ENCODE measurements at places on chromosomes 7 and 10. TPM values are rescaled to one million over a fixed set of nuclear protein-coding genes. Genes with fewer than 3 reads are reported as not detected.

DNA sequence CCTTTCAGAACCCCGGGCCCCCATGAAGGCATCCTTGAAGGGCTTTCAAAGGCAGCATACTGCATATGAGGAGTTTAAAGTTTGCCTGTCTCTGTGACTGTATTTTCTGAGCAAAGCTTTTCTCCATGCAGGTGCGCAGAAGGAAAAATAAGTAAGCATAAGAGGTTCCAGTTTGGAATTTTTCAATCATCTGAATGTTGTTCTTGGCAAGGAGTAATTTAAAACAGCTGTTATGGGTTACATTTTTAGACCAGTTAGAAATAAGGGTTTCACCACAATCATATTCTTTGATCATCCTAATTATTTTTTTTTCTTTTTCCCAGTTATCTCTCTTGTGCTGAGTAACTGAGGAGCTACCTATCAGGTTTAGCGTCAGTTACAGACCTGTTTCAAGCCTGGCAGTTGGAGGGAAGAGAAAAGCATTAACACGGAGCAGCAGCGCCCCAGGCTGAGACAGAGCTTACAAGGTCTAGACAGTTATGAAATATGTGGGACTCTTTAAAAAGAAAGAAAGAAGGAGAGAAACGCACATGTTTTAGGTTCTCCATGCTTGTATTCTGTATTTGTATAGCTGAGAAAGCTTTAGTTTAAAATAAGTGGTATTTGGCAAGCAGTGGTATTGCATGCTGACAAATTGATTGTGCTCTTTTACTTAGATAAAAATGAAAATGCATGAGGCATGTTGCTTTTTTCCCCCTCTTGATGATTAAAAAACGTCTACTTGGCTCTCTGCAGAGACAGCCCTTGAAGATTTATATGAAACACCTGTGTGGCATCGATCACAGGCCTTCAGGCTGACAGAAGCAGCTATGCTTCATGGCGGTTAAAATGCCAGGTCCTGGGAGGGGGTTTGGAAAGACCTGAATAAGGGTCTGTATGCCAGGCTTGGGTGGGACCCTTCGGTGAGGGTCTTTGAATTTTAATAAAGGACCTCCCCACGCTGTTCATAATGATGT, 157.6 kb downstream of the GRK5 start:
- DNase-seq = no peak

The ICA1 gene
- total RNA-seq = 3.2 TPM

The KNDC1 gene
- not detected for total RNA-seq

DNA sequence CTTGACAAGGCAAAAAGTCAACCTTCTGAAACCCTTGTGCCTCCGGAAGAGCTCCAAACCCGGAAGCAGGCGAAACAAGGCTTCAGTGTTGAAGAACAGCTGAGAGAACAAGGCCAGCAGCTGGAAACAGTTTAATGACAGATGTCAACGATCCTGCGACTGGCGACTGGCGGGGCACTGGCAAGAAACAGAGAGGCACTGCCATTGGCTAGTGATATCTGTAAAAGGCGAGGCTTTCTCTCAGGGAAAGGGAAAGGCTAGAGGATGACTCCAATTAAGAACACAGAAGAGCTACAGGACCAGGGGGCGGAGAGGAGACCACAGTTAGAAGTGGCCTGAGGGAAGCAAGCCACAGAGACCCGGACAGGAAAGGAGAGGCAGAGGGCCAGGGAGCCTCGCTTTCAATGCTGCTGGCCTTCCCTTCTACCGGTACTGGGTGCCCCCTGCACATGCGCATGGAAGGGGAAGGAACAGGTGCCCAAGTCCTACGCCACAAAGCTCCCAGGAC, 19.4 kb downstream of the ITGB1 start:
- no peak for DNase-seq

DNA sequence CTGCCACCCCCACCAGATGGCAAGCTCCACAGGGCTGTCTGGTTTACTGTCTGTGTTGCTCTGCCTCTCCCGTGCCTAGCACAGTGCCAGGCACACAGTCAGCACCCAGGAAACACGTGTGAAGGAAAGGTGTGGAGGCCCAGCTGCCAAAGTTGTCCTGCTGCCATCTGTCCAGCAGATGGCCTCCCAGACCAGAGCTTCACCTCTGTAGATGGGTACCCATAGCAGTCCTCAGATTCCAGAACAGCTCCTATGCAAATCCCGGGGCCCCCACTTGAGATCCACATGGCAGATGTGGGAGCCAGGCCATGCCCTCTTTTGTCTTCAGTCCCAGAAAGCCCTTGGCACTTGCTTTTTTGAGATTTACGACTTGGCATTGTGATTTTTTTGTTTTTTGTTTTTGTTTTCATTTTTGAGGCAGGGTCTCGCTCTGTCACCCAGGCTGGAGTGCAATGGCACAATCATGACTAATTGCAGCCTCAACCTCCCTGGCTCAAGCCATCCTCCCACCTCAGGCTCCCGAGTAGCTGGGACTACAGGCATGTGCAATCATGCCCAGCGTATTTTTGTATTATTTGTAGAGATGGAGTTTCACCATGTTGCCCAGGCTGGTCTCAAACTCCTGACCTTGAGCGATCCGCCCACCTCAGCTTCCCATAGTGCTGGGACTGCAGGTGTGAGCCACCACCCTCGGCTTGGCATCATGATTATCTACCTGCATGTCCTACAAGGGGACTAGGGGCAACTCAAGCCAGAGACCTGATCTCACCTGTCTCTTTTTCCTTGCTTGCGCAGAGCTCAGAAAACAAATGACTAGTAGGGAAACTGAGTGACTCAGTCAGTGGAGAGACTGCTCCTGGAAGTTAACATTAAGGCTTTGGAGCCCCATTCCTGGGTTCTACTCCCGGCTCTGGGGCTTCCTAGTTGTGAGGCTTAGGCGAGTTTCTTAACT, 16.9 kb upstream of the PALD1 start:
- peak; percentile 89 for DNase-seq

- peak; percentile 90 for DNase-seq
Observed at GRCh38 chr10:122062831-122063674, 74.1 kb downstream of the TACC2 start.

- no peak for DNase-seq
Observed at GRCh38 chr10:7412237-7412927, 1.5 kb upstream of the SFMBT2 start.
